CMK (cell line): ENCODE measurements at places on chromosomes 12 and 14.

GRCh38 chr12:11650286-11651281 is 1.1 kb downstream of the ETV6 start:
- peak; percentile 42 for DNase-seq

- DNase-seq: no peak
Measured at GRCh38 chr12:69922999-69923398, 98.0 kb downstream of the MYRFL start.

- DNase-seq: peak; percentile 86
Measured at GRCh38 chr12:9647825-9648700, 21.4 kb upstream of the CLEC2D start.

- no peak for DNase-seq
Measured at GRCh38 chr12:52245259-52245961, 12.4 kb downstream of the KRT7 start.

- no peak for DNase-seq
Measured at GRCh38 chr14:26621364-26621763, 23.5 kb upstream of the NOVA1 start.
